ENCODE measurements at places on chromosomes 12 and 14.

- DNase-seq, result no peak
These were observed 1.9 kb downstream of the FOXN3 start for GRCh38 chr14:89415159-89415558.

GRCh38 chr12:32083489-32083888, 23.2 kb upstream of the BICD1 start:
- no peak for DNase-seq

DNA sequence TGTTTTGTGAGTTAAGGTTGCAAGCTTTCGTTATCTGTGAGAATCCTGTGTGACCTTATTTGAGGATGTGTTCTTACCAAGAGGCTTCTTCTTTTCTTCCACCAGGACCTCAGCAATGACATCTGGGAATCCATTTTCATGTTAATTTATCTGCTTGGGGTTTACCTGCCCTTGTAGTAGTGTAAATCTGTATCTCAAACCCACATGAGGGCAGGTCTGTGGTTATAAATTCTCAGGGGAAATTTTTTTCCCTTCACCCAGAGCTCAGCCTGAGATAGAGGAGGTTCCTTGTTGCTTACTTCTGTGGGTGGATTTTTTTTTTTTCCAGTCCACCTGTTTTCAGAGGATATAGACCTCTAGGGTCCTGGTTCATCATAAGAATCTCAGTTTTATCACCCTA, 70.8 kb downstream of the AKAP6 start:
- no peak for DNase-seq

DNA sequence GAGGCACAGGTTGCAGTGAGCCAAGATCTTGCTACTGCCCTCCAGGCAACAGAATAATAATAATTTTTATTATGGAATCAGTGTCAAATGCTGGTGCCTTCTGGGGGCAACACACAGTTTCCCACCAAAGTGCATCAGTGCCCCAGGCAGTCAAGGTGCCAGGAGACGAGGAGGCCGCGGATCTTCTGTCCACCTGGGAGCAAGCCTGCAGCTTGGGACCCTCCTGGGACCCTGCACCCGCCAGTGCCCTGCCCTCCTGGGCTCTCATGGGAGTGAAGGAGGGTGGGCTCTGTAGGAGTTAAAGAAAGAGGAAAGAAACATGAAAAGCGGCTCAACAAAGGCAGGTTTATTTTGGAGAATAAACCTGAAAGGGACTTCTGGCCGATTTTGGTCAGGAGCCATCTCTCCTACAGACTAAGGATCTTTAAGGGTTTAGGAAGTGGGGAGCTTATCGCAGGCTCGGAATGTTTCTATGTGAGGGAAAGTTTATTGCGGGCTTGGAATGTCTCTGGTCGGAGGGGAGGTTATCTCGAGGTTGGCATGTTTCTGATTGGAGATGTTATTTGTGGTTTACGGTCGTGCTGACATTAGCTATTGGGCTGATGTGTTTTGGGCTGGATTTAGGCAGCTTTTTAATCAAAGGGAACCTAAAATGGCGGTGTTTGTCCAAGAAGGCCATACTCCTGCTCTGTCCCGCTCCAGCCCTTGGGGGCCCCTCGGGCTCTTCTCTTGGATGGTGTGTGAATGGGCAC, 1.1 kb upstream of the ASPG start:
- no peak for DNase-seq

GRCh38 chr12:87116780-87117179, 860.6 kb upstream of the MGAT4C start:
- no peak for DNase-seq

DNA sequence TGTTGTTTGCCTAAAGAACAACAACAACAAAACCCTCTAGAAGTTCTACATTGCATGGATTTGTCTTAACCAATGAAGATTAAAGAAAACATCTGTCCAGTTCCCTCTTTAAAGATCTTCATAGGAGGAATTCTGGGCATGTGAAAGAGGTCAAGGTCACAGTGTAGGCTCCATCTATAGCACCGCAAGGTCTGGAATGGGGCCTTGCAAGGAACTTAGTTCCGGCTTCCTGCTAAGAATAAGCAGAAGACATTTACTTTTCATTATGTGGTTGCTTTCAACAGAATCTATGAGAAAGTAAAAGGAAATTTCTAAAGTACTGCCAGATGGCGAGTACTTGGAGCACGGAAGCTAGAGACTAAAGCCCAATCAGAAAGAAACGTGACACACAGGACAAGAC, 57.2 kb upstream of the GNPNAT1 start:
- DNase-seq, result no peak

DNA sequence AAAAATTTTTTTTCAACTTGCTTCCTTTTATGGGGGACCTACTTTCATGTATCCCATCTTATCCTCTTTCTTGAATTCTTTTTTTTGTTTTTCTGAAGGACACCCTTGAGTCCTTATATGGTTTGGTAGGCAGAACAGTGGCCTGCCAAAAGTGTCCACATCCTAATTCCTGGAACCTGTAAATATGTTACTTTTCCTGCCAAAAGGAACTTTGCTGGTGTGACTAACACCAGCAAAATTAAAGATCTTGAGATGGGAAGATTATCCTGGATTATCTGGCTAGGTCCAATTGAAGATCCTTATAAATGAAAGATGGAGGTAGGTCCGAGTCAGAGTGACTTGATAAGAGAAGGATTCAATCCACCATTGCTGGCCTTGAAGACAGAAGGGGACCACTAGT, 5.3 kb downstream of the NUBPL start:
- no peak for DNase-seq

DNA sequence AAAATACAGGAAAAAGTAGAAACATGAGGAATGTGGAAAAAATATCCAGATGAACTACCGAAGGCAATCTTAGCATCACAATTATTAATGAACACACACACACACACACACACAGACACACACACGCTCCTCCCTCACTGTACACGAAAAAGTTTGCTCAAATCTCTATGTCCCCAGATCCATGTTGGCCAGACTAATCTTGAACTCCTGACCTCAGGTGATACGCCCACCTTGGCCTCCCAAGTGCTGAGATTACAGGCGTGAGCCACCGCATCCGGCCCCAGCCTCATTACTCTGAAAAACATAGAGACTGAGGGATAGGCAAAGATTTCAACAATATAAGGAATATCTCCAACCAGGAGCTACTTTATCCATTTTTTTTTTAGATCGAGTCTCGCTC, 17.2 kb downstream of the PITPNM2 start:
- no peak for DNase-seq

DNA sequence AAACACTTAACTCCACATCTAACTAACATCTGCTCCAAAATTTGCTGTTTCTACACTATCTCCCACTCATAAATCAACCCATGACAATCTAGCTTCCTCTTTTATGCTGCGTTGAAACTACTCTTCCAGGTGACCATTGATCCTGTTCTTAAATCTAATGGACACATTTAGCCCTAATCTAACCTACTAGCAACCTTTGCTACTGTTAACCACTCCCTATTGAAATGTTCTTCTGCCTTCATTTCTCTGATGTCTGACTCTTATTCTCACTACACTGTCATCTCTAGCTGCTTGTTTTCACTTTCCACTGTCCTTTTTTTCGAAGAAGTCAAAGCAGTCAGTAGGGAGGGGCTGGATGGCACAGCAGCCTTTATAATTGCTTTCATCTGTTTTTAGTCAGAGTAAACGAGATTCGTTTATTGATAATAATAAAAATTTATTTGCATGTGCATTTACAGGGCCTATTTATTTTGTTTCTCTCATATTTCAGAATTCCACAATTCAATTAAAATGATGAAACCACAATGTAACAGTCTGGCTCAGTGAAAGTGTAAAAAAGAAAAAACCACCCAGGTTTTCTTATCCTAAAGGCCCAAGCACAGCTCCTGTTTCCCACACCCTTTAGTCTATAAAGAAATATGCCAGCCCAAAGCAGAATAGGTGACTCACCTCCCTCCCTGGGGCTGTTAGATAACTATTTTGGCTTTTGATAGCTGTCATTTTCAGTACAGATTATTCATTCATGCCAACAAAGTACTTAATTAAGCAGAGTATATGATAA, 44.9 kb downstream of the ATP2B1 start:
- DNase-seq, result peak; percentile 39

- peak; percentile 81 for DNase-seq
These were observed 1.4 kb downstream of the TNS2 start for GRCh38 chr12:53051058-53051880.

DNA sequence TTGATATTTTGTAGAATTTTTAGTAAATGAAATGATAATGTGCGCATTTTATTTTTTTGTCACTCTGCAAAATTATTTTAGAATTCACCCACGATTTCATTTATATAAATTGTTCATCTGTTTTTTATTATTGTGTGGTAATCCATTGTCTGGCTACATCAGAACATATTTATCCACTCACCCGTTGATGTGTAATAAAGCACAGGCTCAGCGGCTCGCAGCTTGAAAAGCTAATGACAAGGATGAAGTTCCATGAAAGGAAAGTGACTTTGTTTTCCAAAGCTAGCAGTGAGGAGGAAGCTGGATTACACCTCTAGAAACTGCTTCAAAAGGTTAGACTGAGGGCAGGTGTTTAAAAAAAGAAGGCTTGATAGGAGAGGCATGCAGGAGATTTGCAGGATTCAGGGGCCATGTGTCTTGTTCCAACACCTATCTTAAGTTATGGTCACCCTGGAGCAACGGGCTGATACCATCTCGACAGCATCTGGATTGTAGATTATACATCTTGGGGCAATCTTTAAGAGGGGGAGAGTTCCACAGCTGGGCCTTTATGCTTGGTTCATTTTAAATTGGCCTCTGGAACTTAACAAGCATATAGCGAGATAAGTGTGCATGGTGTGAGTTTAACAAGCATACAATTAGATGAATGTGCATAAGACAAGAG, 194.1 kb downstream of the TMTC3 start:
- no peak for DNase-seq

DNA sequence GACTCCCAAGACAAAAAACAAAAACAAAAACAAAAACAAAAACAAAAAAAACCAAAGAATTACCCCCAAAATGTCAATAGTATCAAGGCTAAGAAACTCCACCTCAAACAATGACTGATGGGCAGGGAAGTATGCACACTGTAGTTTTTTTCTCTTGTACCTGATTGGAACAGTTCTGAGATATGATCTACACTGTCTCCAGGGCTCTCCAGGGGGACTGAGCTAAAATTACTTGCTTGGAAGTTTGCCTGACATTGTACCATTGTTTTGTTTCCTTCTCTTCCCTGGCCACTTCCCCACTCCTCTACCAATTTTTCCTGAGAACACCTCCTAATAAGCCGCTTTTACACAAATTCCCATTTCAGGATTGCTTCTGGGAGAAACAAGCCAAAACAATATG, 22.3 kb upstream of the CATSPERB start:
- no peak for DNase-seq

DNA sequence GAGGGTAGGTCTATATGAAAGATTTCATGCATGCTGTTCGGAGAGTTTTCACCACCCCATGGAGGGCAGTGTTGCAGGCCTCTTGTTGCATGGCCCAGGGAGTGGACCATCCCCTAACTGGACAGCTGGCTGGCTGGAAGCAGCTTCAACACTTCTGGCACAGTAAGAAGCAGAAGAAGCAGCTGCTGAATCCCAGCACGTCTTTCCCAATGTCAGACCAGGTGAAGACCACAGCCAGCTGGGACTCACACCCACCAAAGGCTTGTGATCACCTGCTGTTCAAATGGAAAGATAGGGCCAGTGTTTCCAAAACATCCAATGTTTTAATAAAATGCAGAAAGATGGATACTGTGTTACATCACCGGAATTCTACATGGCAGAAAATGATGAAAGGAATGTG, 1423.6 kb downstream of the AACS start:
- no peak for DNase-seq

GRCh38 chr12:63495974-63496373, 172.3 kb downstream of the DPY19L2 start:
- DNase-seq, result no peak

- no peak for DNase-seq
These were observed 194.1 kb downstream of the ANO6 start for GRCh38 chr12:45409966-45410365.

DNA sequence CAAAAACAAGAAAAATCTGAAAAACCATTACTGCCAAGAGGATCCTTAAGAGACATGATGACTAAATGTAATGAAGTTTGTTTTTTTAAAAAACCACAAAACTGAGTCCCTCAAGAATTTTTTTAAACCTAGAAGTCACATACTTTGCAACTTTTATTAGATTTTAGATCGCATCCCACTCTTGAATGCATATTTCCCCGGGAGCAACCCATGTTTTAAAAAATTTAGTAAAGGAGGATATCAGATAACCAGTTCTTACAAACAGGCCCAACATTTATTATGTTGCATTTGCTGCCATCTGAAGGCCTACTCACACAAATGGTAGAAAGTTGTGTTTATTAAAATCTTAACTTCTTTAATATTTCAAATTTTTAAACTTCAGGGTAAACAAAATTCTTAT, 44.3 kb upstream of the CCT2 start:
- no peak for DNase-seq

DNA sequence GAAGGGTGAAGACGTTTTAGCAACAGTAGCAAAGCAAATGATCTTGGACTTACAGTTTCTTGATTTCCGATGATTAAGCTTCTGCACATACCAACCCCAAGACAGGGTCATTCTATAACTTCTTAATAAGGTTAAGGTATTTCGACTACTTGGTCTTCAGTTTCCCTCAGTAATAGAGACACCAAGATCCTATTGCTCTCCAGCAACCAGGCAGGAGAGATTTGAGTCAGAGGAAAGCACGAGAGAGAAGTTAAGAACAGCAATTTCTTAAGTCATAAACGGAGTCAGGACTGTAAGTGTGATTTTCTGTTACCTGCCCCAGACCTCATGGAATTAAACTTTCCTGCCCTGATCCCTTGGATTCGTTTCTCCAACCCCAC, 215.6 kb downstream of the TTC8 start:
- DNase-seq, result no peak

DNA sequence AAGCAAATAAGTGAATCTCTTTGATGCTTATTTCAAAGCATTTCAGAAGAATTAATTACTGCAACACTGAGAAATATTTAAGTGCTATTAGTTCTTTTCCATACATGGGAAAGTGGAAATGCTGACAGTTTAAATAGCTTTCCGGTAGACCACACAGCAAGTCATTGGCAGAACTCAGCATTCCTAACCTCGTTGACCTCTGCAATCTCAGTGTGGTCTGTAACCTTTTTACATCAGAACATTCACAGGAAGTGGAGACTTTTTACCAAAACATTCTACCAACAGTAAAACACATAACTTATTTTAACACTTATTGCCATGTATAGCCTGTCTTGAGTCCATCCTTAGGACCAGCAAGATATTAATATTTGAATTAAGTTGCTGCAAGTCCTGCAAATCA, 249.5 kb upstream of the DCN start:
- no peak for DNase-seq

DNA sequence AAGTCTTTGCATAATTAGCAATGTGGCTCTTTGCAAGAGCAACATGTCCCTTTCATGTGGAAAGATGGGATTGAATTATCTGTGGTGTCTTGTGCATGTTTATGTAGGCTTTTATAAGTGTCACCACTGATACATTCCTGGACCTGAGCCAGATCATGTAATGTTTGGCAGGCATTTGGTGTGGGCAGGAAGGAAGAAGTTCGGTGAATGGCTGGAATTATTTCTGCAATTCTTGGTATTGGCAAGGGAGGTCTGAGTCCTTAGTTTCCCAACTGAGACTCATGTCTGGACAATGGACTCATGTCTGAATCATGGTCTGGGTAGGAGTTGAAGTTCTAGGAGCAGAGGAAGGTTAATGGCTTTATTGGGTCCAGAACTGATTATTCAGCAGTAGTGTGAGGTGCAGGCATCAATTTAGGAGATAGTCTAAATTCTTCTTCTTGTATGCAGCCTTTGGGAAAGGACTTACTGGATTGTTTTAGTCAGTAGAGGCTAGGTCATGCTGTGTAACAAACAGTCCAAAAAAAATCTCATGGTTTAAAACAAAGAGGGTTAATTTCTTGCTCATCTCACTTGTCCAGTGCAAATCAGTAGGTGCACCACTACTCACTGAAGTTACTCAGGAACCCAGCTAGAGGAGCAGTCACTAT, 186.5 kb upstream of the LHX5 start:
- DNase-seq, result no peak

Data from inflammatory macrophage treated with lipopolysaccharide for 4 hours (primary cell).